Activated CD8-positive, alpha-beta memory T cell treated with anti-CD3 and anti-CD28 coated beads, Interleukin-2, amount 50 U/mL, for 48 hours (primary cell): ENCODE measurements at places on chromosomes 6 and 20.

- no peak for DNase-seq
Observed at GRCh38 chr6:22921828-22922227, 352.5 kb downstream of the HDGFL1 start.

DNA sequence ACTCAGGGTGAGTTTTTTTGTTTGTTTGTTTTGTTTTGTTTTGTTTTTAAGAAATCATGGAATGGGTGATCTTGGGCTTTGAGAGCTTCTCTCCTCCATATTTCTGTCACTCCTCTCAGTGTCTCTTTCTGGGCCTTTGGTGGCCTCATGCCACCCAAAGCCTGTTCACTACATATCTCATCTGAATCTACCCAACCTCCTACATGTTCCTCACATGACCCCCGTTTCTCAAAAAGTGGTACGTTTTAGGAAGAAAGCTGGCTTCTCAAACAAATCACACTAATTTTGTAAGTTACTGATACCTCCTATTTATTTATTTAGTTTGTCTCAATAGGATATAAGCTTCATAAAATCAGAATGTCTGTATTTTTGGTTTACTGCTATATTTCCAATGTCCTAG, 80.0 kb downstream of the SESN1 start:
- no peak for DNase-seq

GRCh38 chr6:4647414-4648365, 128.5 kb upstream of the CDYL start:
- peak; percentile 58 for DNase-seq

DNA sequence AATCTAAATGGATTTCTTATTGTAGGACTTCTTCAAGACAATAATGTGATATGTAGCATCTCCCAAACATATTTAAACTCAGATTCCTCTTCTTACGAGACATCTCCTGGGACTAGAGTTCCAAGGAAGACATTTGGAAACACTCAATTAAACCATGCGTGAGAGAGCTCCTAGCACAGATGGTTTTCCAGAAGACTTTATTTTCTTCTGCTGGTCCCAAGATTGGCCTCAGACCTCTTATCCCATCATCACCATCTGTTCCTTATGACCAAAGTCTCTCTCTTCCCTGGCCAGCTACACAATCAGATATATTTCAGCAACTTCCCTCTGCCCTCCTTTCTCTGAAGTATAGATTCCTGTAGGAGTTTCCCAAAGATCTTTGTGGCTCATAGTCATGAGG, 93.2 kb upstream of the JARID2 start:
- no peak for DNase-seq

GRCh38 chr20:50376888-50377459, 133.2 kb upstream of the PTPN1 start:
- DNase-seq: no peak

- peak; percentile 53 for DNase-seq
Observed at GRCh38 chr6:72748759-72749158, 126.9 kb downstream of the KCNQ5 start.
